ENCODE measurements at places on chromosomes 2 and 18.

DNA sequence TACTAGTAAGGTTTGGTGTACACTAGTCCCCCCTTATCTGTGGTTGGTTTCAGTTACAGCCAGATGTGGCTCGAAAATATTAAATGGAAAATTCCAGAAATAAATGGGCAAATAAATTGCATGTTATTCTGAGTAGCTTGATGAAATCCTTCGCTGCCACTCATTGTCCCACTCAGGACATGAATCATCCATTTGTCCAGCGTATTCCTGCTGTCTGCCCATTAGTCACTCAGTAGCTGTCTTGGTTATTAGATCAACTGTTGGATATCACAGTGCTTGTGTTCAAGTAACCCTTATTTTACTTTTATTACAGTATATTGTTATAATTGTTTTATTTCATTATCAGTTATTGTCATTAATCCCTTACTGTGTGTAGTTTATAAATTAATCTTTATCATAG is 21.7 kb downstream of the ZDBF2 start:
- no peak for DNase-seq

- no peak for DNase-seq
These were observed 100.5 kb upstream of the UNC80 start for GRCh38 chr2:209671020-209671680.

GRCh38 chr2:33160191-33160590 is 213.4 kb downstream of the LTBP1 start:
- no peak for DNase-seq

DNA sequence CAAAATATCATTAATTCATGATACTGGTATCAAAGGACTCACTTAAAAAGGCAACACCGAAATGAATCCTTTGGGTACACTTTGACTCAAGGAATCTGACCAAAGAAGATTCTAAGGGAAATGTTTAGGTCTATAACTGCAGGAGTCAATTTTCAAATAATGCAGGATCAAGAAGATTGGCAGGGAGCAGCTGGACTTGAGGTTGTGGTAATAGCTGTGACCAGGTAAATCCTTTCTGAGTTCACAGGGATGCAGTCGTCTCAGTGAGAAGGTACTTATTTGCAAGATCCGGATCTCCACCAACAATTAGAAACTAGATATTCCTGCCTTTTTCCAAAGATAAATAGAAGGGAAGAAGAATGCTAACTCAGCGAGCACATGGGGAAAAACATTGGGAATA is 96.9 kb downstream of the SCN9A start:
- no peak for DNase-seq

DNA sequence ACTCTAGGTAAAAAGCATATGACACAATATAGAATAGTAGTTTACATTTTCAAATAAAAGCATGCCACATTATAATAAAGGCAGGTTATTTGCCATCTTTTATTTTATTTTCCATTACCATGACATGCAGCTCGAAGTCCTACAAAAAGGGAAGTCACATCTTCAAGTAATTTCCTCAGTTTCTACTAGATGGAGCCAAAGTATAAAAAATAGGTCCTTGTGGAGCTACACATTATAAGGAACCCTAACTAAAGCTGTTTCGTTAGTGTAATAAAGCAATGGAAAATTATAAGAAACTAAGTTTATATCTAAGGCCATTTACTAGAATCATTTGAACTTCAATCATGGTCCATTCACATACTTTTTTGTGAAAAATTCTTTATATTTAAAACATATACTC is 674.5 kb downstream of the KCNJ3 start:
- DNase-seq: no peak
